ENCODE measurements at places on chromosomes 7 and 10.

DNA sequence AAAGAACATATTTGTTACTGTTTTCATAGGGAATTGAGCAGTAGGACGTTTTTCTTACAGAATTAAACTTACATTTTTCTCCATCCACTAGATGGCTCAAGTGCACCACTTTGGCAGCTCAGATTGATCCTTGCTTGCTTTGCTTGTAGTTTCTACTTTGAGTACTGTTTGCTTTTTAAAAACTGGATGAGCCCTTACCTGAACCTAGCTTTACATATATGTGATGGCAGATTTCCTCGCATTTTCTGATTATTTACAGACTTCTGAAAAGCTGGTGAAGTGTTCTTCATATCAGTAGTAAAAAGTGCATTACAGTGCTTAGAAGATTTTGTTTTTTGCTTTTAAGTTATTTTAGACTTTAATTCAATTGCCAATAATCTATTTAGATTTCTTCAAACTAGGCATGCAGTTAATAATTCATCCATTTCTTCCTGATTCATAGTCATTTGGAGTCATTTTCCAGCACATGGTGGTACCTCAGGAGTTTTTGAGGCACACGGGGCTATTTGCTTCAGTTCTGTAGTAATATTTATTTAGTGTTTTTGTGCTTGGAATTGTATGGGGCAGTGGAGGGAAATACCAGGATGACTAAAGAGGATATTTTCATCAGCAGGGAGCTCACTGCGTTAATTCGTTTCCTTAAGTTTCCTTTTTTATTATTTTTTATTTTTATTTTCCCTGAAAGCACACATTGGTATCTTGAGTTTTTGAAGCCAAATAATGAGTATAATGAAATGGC lies 57.3 kb downstream of the MAPK8 start:
- DNase-seq: peak; percentile 72

DNA sequence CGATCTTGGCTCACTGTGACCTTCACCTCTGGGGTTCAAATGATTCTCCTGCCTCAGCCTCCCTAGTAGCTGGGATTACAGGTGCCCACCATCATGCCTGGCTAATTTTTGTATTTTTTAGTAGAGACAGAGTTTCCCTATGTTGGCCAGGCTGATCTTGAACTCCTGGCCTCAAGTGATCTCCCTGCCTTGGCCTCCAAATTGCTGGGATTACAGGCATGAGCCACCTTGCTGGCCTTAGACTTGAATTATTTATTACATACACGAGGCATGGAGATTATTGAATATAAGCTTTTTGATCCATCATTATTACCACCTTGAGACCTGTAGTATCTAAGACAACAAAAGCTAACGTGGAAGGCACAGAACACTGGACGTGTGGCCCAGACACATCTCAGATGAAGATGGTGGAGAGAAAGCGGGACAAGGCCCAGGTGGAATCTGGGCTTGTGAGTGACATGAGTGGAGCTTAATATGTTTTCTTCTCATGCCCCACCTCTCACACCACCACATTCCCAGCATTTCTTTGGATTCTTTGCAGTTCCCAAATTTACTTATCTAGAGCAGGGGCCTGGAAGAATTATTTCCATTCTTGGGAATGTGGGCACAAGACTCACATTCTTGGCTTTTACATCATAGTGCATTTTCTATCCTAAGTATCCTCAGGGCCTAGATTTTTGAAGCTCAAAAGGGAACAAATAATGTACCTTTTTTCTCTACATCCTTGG lies 76.6 kb downstream of the SUGCT start:
- peak; percentile 83 for DNase-seq

- peak; percentile 81 for DNase-seq
These were observed 565.5 kb upstream of the IGFBP3 start for GRCh38 chr7:46486256-46487206.

GRCh38 chr7:20227291-20227795 lies 10.2 kb upstream of the MACC1 start:
- no peak for DNase-seq

DNA sequence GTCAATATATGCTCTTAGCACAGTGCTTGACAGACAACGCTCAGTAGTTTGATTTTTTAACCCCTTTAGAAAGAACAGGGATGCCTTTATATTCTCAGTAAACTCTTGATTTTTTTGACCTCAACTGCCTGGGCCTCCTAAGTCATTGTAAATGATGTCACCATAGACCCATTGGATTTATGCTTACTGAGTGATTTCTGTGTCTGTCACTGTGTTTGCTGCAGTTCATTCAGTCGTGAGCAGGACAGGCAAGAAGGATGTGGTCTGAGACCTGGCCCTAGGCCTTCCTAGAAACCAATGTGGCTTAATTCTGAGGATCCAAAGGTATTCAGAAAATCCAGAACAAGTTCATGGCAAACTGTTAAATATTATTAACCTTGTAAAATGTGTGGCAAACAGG lies 868.1 kb downstream of the XPNPEP1 start:
- DNase-seq: no peak

GRCh38 chr10:79472951-79473350 lies 27.5 kb upstream of the ZCCHC24 start:
- no peak for DNase-seq

GRCh38 chr7:126637538-126637937 lies 615.2 kb downstream of the GRM8 start:
- no peak for DNase-seq

DNA sequence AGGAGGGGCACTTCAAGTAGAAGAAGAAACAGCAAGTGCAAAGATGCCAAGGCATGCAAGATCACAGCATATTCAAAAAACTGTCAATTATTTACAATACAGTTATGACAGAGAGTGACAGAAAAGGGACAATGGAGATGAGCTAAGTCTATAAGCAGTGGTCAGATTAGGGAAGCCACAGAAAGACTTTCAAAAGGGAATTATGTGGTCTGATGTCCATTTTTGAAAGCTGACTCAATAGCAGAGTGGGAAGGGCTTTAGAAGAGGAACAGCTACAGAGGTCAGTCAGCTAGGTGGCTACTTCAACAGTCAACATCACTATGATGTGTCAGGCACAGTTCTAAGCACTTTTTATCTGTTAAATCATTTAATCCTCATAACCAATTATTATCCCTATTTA lies 45.2 kb upstream of the SPOCK2 start:
- peak; percentile 56 for DNase-seq

DNA sequence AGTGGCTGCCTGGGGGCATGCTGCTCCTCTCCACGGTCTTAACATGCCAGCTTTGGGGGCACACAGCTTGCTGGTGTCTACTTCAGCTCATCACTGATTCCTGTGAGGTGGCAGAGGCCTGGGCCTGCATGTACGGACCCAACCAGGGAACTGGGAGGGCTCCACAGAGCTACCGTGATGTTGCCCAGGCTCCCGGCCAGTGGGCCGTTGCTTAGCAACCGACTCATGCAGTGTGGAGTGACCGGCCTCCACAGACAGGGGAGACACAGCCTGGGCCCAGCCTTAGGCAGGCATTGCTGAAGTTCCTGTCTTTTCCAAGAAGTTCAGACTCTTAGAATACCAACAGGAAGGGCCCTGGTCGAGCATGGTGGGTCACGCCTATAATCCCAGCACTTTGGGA lies 25.8 kb upstream of the SH2B2 start:
- DNase-seq: peak; percentile 37

DNA sequence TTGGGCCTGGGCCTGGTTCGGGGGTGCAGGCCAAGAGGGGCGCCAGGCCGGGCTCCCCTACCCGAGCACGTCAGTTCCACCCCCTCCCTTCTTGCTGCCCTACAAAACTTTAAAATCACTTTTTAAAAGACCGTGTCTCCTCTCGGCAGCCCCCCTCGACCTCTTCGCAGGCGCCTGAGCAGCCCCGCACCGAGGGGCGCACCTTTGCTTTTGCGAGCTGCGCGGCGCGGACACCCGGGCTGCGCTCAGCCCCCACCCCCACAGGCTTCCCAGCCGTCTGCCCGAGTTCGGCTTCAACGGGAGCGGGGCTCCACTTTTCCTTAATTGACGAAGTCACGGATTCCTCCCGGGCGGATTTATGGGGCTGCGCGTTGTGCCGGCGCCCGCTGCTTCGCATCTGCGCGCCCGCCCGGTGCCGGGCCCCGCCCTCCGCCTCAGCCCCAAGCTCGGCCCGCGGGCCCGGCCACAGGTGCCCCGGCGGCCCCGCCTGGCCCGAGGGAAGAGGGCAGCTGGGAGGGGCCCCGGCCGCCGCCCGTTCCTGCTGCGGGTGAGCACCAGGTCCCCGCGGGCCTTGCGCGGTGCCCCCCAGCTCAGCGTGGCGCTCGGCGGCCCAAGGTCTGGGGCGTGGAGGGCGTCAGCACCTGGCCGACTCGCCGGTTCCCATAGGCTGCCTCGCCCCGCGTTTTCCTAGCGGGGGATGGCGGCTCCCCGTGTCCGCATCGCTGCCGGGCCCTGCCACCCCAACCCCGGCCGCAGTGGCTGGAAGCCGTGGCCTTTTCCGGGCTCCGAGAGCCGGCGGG lies 10.8 kb upstream of the MNX1 start:
- no peak for DNase-seq

DNA sequence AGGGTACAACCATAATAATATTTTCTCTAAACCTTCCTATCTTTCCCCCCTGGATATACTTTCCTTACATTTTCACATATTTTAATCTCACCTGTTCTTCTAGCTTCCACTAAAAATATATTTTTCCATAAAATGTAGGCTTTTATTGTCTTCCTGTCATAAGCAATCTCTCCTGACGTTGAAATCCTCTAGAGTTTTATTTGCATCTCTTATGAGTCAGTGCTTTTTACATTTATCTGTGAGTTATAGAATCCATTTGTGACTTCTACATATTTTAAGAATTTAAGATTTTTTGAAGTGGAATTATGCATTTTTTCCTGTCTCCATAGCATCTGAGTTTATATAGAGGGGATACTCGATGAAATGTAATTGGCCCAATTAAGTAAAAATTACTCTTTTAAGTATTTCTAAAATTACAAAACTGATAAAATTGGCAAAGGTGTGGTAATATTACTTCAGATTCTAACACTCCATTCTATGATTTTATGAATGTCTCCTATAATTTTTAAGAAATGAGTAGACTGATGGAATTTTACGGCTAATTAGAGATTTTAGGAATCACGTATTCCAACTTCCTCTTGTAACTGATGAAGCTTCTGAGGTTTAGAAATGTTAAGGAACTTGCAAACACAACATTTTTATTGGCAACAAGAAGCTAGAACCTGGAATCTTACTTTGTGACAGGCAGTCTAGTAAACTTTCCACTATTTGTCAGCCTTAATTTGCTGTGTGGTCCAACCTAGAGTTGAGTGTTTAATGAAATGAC lies 422.9 kb upstream of the SEMA3A start:
- DNase-seq: no peak

- no peak for DNase-seq
These were observed 300.9 kb upstream of the NPSR1 start for GRCh38 chr7:34357068-34357467.

DNA sequence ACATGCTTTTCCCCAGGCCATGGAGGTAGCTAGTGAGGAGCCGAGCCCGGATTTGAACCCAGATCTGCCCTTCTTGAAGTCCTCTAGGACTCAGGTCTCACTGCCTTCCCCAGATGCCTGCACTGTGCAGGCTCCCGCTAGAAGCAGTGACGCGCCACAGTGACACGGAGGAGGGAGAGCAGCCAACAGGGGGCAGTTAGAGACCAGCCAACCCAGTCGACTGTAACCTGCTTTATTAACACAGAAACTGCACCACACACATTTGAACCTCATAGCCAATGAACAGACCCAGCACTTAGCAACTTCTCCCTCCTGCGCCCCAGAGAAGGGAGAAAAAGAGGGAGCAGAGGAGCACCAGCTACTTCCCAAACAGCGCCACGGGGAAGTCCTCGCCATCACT lies 27.4 kb downstream of the PILRA start:
- DNase-seq: peak; percentile 14

DNA sequence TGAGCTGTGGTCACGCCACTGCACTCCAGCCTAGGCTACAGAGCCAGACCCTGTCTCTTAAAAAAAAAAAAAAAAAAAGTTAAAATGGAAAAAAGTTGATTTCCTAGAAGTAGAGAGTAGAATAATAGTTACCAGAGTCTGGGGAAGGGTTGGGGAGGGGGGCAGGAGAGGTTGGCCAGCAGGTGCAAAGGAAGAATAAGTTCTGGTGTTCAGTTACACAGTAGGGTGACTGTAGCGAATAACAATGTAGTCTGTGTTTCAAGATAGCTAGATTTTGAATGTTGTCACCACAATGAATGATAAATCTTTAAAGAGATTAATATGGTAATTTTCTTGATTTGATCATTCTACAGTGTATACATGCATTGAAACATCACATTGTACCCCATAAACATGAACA lies 142.9 kb downstream of the NRF1 start:
- DNase-seq: no peak

DNA sequence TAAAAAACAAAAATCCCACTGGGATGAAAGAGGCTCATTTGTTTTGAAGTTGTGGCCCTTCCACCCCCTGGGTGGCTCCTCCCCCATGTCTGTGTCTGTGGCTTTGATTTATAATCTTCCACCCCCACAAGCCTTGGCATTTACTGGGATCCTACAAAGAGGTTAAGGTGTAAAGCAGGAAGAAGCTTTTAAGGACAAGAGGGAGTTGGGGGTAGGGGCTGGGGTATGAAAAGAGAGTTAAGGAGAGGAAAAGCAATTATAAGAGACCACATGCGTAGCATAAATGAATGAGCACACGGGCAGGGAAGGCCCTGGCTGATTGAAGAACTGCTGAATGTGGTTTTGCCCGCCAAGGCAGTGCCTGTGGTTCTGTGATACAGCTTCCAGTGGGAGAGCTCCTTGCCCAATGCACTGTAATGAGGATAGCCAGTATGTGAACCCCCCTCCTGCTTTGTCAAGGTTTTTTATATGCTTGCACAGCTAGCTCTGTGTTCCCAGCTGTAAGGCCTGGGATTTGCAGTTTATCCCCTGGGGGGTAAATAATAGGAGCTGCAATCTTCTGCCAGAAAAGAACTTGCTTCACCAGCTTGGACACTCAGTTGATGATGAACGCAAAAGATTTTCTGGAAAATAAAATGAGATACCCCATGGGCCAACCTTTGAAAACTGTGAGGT lies 34.7 kb upstream of the KMT2E start:
- DNase-seq: peak; percentile 71

- no peak for DNase-seq
These were observed 171.9 kb upstream of the CACNA2D1 start for GRCh38 chr7:82615527-82615926.

DNA sequence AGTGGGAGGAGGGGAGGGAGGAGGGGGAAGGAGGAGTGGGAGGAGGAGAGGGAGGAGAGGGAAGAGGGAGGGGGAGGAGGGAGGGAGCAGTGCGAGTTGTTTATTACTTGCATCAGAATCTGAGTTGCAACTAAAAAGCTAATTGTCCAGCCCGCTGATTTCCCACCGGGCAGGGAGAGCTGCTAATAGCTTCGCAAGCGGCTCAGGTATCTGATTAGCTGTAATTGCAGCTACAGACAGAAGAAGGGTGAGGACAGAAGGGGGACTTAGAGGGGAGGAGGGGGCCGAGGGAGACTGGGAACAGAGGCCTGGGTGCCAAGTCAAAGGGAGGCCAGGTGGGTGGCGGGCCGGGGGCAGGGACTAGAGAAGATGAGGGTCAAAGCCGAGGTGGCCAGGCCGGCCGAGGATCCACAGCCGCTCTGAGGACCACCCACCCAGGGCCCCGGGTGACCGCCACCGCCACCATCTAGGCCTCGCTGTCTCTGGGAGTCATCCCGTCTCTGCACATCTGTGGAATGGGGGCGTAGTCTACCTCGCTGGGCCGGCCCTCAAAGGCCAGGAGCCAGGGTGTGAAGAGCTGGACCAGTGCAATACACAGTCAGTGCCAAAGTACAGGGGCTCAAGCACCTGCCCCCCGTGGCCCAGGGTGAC lies 54.2 kb downstream of the MICALL2 start:
- no peak for DNase-seq

- no peak for DNase-seq
These were observed 303.0 kb downstream of the ELMO1 start for GRCh38 chr7:37145682-37146081.

- peak; percentile 63 for DNase-seq
These were observed 613 bp downstream of the MAPK8 start for GRCh38 chr10:48306870-48307710.

- no peak for DNase-seq
These were observed 98.7 kb downstream of the CTBP2 start for GRCh38 chr10:125061557-125062226.

Data from fibroblast of skin of abdomen (primary cell).